ENCODE measurements at places on chromosomes 12 and 14.

DNA sequence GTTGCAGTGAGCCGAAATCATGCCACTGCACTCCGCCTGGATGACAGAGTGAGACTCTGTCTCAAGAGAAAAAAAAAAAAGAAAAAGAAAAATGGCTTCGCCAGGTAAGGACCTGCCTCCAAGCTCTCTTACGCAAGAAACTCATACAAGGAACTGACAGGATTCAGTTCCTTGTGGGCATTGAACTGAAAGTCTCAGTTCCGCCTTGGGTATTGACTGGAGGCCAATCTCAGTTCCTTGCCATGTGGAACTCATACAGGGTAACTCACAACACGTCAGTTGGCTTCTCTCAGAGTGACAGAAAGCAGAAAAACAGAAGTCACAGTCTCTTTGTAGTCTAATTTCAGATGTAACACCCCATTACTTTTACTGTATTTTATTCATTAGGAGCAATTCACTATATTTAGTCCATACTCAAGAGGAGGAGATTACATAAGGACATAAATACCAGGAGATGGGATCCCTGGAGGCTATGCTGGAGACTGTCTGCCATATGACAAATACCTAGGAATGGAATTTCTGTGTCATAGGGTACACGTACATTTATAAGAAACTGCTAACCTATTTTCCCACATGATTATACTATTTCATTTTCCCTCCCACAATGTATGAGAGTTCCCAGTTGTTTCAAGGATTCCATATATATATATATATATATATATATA lies 11.4 kb upstream of the NOPCHAP1 start:
- DNase-seq: no peak

- no peak for DNase-seq
Measured at GRCh38 chr12:122726080-122726558, 4.5 kb downstream of the HCAR1 start.

DNA sequence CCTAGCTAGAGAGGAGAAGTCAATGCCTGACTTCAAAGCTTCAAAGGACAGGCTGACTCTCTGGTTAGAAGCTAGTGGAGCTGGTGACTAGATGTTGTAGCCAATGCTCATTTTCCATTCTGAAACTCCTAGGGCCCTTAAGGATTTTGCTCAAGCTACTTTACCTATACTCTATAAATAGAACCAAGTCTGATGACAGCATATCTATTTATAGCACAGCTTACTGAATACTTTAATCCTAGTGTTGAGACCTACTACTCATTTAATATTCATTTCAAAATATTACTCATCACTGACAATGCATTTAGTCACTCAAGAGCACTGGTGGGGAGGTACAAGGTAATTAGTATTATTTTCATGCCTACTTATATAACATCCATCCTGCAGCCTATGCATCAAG lies 137.2 kb upstream of the PELI2 start:
- DNase-seq: no peak

- no peak for DNase-seq
Measured at GRCh38 chr12:83102499-83102898, 415.8 kb downstream of the TMTC2 start.

DNA sequence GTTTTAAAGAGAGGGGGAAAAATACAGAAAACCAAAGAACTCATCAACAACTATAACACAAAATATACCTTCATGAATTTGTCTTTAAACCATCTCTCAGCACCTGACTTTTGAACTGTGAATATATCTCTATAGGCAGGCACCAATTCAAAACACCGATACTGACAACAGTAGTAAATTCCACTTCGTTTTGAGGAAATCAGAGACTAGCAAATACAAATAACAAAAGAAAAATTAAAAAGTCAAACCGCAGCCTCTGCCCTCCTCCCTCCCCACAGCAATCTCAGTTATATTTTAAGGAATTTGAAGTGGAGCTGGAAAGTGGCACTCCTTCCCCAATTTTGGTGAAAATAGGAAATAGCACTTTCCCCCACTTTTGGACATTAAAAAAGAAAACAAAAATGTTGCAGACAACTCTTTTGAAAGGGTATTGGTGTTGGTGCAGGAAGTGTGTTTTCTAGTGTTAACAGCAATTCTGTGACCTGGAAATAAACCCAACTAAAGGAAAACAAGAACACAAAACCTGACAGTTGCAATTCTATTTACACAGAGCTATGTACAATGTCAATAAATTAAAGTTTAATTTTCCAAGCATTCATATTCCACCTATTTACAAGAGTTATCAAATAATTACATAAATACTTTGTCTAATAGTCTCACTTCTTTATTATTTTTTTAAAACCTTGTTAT lies 13.5 kb downstream of the TBX3 start:
- DNase-seq: no peak

DNA sequence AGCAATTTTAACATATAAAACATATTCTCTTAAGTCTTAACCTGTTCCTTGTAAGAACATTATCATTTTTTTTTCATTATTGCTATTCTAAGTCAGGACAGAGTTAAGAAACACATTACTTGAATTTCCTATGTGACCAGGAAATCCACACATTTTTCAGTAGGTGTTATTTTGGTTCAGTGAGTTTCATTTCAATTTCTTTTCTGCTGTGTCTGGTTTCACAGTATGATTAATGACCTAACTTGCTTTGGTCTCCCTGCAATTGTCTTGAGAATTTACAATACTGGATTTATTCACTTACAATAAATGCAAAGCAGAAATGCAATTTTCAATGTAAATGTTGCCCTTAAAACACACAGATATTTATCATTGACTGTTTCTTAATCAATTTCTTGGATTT lies 396.9 kb upstream of the TMTC1 start:
- DNase-seq: no peak

DNA sequence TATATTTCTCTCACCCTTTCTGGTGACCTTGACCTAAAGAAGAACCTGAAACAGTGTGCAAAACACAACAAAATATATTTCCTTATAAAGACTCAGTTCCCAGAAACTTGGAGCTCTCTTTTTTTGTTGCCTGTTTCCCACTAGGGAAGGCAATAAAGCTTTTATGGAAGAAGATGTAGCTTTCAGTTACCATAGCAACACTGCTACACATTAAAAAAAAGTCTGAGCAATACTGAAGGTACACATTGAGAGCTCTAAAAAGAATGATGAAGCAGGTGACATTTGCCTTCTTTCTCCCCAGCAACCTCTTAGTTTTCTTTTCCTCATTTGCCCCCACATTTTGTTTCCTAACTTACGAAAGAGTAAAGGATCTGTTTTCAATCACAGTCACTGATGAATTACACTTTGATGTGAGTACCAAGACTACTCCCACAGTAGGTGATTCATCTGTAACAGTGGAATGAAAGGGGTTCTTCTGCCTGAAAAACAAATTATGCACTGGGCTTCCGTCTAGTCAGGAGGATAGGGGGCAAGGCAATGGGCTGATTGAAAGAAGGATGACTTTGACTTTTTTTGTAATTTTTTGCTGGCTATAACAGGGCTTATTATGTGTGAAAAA lies 1.1 kb upstream of the CATSPERB start:
- DNase-seq: no peak

DNA sequence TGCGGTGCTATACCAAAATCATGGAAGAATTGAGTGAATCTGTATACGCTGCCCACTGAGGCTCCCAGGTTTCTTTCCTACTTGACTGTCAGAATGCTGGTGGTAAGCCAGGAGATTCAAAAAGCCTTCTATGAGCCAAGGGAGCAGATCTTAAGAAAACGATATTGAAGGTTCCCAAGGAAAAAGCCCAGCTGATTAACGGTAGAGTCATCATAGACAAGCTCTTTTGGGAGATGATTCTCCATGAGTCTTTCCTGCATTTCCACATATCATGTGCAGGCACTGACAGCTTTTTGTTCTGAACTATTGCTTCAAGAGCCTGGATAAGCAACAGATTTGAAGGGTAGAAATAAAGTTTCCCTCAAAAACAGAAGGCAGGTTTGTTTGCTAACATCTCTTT lies 17.5 kb downstream of the SLC35F4 start:
- DNase-seq: no peak

- no peak for DNase-seq
Measured at GRCh38 chr14:39015360-39015961, 87.6 kb downstream of the SEC23A start.

DNA sequence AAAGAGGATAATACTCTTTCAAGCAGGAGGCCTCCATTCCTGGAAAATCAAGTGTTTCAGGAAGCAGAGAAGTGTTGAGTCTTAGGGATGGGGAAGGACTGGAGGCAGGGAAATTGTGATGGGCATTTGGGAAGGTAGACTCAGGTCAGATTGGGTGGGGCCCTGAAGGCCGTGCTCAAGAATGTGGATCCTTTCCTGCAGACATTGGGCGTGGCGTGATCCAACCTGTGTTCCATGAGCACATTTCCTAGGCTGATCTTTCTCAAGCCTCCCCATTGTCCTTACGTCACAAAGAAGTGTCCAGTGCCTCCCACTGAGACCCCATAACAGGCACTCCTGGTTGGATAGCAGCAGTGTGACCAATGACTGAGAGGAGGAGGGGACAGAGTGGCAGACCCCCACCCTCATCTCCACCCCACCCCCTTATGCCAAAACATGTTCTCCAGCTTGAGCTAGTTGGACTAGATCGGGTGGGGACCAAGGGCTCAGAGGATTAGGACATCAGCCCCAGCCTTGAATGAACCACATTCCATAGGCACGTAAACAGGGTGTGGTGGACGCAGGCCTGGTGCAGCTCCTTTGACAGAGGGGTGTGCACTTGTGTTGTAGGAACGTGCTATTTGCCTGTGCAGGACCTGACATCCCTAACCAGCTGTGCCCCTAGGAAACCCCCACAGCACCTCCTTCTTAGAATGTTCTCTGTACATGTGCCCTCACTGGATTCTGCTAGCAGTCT lies 76.8 kb downstream of the TTC9 start:
- DNase-seq: no peak

GRCh38 chr12:18436170-18436569 lies 174.9 kb downstream of the PIK3C2G start:
- DNase-seq: no peak

- no peak for DNase-seq
Measured at GRCh38 chr14:58749066-58749669, 111.4 kb downstream of the DACT1 start.

DNA sequence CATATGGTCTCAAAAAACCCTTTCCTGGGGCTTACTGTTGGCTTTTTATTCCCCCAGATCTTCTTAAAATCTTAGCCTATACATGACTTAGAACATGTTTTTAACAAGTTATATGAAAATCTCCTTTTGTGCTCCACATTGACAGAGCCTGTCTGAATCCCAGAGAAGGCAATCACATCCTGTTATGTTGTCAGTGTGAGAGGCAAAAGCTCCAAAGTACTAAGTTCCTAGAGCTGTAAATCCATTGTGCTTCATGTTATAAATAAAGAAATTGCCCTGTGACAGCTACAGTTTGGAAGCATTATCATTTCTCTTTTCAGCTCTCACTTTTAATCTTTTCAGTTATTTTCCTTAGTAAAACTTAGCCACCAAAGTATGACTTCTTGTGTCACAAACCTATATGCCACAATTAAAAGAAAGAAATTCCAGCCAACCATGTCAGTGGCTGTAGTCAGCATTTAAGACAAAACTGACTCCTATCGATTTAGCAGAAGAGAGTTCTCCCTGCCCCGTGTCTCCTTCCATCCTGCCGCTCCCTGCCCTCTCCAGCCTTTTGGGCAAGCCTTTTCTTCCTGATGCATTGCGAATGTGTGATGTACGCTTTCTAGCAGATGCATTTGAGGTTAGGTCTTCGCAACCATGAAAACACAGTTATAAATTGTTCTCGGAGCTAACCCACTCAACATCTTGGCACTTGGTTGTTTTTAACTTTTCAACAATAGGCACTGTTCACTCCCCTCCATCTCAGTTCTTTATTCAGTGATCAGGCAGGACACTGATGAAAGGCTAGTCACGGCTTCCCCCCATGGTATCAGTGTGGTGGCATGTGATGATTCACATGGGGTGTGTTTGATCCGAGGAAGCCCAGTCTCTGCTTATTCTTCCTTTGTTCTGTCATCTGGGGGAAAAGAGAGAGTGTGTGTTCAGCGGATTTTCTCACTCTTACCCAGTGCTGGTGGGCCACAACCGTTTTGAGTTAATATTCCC lies 143.5 kb downstream of the SSPN start:
- DNase-seq: no peak

- no peak for DNase-seq
Measured at GRCh38 chr12:113407931-113408600, 4.4 kb upstream of the SDS start.

DNA sequence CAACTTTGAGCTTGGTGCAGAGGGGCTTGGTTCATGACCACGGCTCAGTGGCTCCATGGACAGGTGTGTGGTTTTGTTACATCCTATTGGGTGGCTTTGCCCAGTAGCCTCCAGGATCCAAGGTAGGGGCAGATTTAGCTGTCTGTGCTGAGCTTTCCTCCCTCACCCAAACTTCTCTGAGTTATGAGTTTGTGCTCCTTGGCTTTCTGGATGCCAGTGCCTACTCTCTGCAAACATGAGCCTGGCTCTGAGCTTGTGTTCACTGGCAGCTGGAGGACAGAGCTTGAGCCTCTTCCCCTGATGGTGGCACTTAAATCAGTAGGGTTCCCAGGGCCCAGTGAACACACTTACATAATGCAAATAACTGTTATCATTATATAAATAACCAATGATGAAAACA lies 45.3 kb upstream of the HECTD1 start:
- no peak for DNase-seq

DNA sequence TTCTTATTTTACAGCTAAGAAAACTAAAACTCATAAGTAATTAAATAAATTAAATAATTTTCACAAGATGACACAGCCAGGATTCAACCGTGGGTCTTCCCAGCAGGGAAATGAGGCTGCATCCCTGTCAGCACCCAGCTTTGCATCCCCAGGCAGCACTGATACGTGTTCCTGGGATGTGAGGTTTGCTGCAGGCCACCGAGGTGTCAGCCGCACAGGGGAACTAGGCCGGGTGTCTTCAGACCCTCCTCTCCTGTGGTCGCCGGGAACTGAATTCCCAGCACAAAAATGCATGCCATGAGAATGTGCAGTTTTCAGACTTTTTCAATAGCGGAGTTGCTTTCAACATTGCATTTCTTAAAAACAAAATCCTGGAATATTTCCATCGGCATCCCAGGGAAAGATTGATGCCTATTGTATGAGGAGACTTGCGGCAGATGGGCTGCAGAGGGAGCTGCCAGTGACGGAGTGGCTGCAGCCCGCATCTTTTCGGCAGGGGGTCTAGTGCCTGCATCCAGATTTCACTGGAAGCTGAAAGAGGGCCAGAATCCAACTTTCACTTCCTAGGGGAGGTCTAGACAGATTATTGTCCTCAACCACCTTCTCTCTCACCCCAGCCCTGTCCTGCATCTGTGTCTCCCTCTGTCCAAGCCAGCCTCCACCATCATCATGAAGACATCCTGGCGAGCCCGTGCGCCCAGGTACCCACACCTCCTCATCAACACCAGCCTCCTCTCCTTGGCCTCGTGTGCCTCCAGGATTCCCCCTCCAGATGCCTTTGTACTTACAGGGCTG lies 12.6 kb downstream of the LRTM2 start:
- no peak for DNase-seq

GRCh38 chr12:130026608-130027176 lies 122.9 kb upstream of the TMEM132D start:
- no peak for DNase-seq

Measured in stimulated activated CD8-positive, alpha-beta memory T cell treated with anti-CD3 and anti-CD28 coated beads, Interleukin-7, amount 100 ng/mL, for 1 hour (primary cell).